ENCODE measurements at places on chromosomes 4 and X. TPM values are rescaled to one million over a fixed set of nuclear protein-coding genes. Genes with fewer than 3 reads are reported as not detected.

The NIPAL1 gene
- total RNA-seq, result 0.71 TPM

The GIMD1 gene
- not detected for total RNA-seq

The SH2D1A gene
- not detected for total RNA-seq

The PRR32 gene
- total RNA-seq, result not detected

DNA sequence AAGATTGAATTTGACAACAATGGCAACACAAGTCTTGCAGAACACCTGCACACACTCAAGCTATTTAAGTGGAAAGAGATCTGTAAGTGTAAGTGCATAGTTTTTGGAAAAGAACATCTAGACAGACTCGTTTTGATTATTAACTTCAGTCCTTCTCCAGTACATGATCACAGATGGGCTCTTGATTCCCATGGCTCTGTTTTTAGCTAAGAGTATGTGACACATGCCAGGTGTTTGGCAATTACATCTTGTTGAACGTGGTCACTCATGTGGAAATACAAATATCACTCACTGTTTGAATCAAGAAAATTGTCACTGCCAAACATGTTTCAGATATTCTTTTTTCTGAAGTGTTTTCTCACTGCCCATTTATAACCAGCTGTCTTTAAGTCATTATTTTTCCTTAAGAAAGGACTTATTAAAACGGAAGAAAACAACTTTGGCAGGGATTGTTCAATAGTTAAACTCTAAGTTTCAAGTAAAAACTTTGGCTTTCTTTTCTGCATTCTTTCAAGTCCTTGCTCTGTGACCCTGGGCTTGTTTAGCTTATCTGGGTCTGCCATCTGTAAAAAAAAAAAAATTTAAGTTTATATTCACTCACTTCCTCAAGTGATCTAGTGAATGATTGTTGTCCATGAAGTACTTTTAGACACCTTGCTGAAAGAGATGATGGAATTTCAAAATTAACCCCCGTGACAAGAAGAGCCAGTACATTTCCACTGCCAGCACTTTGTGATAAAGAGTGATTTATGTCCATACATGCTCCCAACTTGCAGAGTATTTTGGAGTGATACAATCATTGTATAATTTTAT lies 125.4 kb downstream of the ATXN3L start:
- no peak for DNase-seq

- no peak for DNase-seq
Measured at GRCh38 chrX:3143043-3143799, 102.0 kb downstream of the ARSF start.

DNA sequence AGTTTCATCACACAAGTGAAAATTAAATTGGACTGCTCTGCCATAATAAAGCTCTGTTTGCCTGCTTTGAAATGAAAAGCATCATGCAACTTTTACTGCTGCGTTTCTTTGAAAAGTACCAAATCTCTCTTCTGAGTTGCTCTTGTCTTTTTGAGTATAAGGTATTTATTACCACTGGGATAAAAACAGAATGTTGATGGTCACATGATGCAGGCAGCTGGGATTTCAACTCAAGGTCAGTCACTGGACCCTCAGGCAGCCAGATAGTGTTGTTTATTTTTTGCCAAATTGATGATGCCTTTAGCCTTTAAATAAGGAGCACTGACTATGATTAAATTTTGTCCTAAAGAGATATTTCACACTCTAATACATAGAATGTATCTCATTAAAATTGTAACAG lies 32.7 kb downstream of the DMD start:
- DNase-seq, result no peak

- DNase-seq, result peak; percentile 41
Measured at GRCh38 chrX:110168585-110168984, 149.3 kb downstream of the AMMECR1 start.
